Head of caudate nucleus (tissue), 42 donors: ENCODE measurements at places on chromosomes 3 and 15.

- no peak for DNase-seq
Measured at GRCh38 chr15:65180167-65180566, 5.0 kb downstream of the CLPX start.

DNA sequence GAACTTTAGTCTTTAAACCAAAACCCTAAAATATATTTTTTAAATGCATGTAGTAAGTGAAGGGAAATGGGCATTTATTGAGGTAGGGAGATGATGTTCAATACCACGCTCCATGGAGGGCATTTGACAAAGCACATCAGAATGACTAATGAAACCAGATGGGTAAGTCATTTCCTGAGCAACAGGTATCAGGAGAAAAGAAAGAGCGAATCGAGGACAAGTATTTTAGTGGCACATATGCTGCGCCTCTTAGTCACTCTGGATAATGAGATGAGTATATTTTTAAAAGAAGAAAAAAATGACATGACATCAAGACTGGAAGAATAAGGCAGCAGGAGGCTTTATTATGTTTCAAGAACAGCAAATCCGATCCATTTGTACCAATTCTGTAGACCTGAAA lies 129.0 kb upstream of the ARHGEF3 start:
- DNase-seq, result no peak

GRCh38 chr15:41955807-41956525 lies 16.4 kb downstream of the EHD4 start:
- no peak for DNase-seq

DNA sequence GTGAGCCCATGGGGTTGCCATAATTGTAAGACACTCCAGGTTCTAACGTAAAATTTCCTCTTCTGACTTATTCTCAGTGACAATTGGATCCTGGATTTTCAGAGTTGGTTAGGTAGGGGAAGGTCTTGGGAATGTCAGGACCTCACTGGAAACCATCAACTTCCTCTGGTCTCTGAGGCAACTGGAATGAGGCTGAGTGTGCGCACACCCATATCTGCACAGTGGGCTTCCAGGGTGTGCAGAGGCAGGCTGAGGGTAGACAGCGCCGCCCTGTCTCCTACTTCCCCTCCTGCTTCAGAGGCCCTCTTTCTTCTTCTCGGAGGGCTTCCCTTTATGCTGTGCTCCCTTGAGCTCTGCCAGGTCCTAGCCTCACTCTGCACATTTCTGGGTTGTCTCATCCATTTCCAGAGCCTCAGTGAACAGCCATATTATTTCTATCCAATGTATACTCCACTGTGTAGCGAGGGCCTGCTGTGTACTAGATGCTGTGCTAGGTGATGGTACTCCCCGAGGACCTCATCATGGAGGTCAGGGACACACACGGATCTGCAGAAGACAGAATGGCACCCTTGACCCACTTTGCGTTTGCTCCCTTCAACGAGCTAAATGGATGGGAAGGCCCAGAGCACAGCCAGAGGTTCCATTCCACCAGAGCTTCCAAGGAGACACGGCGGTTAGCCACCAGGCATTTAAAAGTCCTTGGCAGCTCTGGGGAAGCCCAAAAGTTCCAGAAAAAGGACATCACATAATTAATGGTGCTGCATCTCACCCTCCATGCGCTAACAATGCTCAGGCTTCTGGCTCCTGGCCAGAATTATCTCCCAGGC lies 18.3 kb downstream of the ACAA1 start:
- DNase-seq, result no peak

GRCh38 chr3:182436547-182436946 lies 356.8 kb upstream of the ATP11B start:
- no peak for DNase-seq

- DNase-seq, result no peak
Measured at GRCh38 chr15:59609730-59610712, 1.6 kb upstream of the GCNT3 start.
